ENCODE measurements at places on chromosomes 6 and 20.

- DNase-seq: no peak
Observed at GRCh38 chr20:24693466-24694156, 224.2 kb downstream of the SYNDIG1 start.

DNA sequence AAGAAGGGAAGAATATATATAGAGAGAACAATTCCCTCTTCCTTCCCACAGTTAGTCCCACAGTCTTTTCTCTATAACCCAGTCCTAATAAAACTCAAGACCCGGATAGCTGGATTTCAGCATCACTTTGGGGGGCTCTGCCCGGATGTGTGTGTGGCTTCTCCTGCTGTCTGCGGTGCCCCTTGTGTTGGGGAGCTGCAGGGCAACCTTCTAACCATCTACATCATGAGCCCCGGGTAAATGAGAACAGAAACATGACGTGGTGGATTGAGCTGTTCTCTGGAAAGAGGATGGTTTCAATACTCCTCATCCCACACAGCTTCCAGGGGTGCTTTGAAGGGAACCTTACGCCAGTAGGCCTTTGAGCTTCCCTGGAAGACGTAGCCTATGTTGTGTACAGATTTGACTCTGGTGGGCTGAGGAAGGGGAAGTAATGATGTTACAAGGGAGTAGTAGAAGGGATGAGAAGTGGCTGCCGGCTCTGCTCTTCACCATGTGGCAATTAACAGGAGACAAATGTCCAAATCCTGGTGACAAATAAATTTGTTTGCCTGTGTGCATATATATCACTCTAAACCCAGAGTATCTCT, 13.5 kb upstream of the PRDM1 start:
- DNase-seq: no peak

GRCh38 chr6:45265246-45265645, 62.9 kb upstream of the RUNX2 start:
- DNase-seq: no peak

DNA sequence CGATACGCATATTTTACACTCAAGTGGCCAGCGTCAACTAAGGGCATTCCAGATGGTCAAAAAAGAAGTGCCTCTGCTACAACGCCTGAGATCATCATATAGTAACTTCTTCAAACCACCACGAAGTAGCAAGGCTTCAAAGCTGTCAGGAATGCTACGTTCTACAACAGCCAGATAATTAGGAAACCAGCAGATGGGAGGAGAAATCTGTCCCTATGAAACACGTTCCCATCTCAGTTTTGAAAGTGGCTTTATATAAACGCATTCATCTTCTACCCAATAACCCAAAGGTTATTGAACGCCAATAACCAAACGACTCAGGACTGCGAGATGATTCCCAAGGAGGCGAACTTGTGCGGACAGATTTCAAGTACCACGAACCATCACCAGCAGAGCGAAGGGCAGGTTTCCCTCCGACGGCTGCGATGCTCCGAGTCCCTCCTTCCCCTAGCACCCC, 1.2 kb downstream of the ABHD12 start:
- DNase-seq: no peak

- DNase-seq: no peak
Observed at GRCh38 chr6:25363427-25363826, 84.3 kb downstream of the CARMIL1 start.
